ENCODE measurements at places on chromosomes 1 and 21.

- no peak overlapping the region for H3K4me3 ChIP-seq
- H3K27ac ChIP-seq = no peak overlapping the region
- peaks cover 15% of the 10 kb centered on the region for H3K4me1 ChIP-seq
- H3K36me3 ChIP-seq = no peaks in the 10 kb centered on the region
These were observed 373.1 kb downstream of the TGFB2 start for GRCh38 chr1:218718206-218718605.

GRCh38 chr1:206609229-206609991, 2.9 kb downstream of the EIF2D start:
- H3K36me3 ChIP-seq = peaks cover 11% of the 10 kb centered on the region
- no peaks in the 10 kb centered on the region for H3K27me3 ChIP-seq
- H3K4me1 ChIP-seq = peaks cover 7% of the 10 kb centered on the region
- no peak overlapping the region for H3K4me3 ChIP-seq
- H3K27ac ChIP-seq = no peak overlapping the region

GRCh38 chr1:233261206-233261605, 34.3 kb downstream of the PCNX2 start:
- no peak overlapping the region for H3K27ac ChIP-seq
- H3K36me3 ChIP-seq = 0 out of 2 replicates have a peak, but pooled peaks cover 21% of the 10 kb centered on the region
- H3K4me3 ChIP-seq = no peak overlapping the region
- no peaks in the 10 kb centered on the region for H3K27me3 ChIP-seq
- no peaks in the 10 kb centered on the region for H3K4me1 ChIP-seq
- DNase-seq = no peak

GRCh38 chr1:167839009-167839408, 74.9 kb downstream of the ADCY10 start:
- no peak for DNase-seq
- no peaks in the 10 kb centered on the region for H3K36me3 ChIP-seq
- H3K4me1 ChIP-seq = no peaks in the 10 kb centered on the region
- H3K4me3 ChIP-seq = no peak overlapping the region

DNA sequence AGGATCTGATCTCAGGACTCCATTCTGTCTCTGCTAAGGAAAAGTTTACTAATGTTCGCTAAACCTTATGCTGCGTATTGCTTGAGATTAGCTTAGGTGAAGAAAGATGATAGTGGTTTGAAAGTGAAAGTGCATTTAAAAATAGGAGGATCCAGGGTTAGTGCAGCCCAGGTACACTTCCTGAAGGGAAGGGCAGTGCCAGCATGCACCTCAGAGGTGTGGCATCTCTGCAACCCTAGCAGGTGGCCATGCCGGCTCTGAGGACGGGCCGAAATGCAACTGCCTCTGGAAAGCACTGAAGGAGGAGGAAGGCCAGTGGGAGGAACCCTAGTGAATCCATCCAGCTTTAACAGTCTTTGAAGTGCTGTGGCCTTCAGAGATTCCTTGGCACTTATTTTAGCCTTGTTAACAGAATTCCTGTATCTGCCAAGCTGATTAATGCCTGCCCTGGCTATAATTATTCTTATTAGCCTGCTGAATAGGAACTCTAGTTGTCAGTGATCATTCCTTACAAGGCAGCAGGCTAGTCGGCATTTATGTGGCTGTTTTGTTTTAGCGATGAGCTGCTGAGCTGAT, 5.5 kb downstream of the PTGFRN start:
- H3K36me3 ChIP-seq = no peaks in the 10 kb centered on the region
- no peak overlapping the region for H3K4me3 ChIP-seq
- peaks cover 4% of the 10 kb centered on the region for H3K4me1 ChIP-seq
- no peaks in the 10 kb centered on the region for H3K27me3 ChIP-seq
- no peak overlapping the region for H3K27ac ChIP-seq
- peak; percentile 16 for DNase-seq

GRCh38 chr1:223421025-223421424, 27.8 kb downstream of the CCDC185 start:
- no peaks in the 10 kb centered on the region for H3K36me3 ChIP-seq
- no peak for DNase-seq
- H3K4me1 ChIP-seq = peaks cover 26% of the 10 kb centered on the region
- H3K27ac ChIP-seq = no peak overlapping the region
- no peaks in the 10 kb centered on the region for H3K27me3 ChIP-seq

DNA sequence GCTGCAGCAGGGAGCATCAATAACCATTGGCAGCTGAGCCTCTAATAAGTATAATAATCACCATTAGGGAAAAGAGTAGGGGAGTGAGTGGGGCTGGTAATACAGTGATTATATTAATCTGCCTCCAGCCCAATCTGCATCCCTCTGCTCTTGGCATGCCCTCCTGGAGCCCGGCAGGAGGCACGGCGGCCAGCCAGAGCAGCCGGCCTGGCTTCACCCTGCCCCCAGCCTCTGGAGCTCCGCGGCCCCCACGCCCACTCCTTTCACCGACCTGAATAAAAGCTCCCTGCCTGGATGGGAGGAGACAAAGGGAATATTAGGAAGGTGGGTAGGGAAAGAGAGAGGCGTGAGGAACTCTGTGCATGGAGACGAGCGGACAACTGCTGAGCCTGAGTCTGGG, 28.3 kb downstream of the OPTC start:
- H3K4me1 ChIP-seq = peaks cover 36% of the 10 kb centered on the region
- no peaks in the 10 kb centered on the region for H3K36me3 ChIP-seq
- H3K4me3 ChIP-seq = no peak overlapping the region
- no peaks in the 10 kb centered on the region for H3K27me3 ChIP-seq

DNA sequence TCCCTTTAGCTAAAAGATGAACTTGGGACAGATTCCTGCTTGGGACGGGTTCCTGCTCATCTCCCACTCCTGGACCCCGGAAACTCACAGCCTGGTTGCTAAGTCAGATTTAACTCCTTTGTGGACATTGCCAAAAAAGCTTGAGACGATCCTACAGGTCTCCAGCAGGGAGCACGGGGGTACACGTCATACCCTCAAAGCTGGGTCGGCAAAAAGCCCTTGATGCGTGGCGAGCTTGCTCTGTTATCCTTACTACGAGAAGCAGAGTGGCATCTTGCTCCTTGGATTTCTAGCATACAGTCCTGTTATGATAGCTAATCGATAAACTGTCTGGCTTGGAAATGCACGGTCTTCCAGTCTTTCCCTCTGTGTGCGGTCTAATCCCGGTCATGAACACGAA, 60.8 kb upstream of the KRTAP19-8 start:
- no peak overlapping the region for H3K4me3 ChIP-seq
- no peak overlapping the region for H3K27ac ChIP-seq
- no peaks in the 10 kb centered on the region for H3K4me1 ChIP-seq

GRCh38 chr21:37358397-37358796, 8.2 kb upstream of the DYRK1A start:
- H3K4me3 ChIP-seq = no peak overlapping the region
- H3K4me1 ChIP-seq = no peaks in the 10 kb centered on the region
- H3K27me3 ChIP-seq = no peaks in the 10 kb centered on the region
- H3K27ac ChIP-seq = no peak overlapping the region
- no peak for DNase-seq

DNA sequence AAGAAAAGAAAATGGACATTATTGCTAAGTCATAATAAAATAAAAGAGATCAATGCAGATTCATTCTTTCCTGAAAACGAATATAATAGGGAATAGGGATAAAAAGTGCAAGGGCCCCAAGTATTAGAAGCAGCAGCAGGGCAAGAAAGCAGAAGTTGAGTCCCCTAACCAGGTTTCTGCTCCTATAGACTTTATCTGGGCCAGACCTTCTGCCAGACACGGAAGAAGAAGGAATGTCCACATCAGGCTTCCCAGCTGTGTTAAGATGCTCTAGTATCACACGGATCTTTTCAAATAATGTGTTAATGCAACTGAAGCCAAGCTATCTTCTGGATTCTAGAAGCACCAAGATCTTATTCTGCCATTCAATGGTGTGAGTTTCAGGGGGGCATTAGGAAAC, 26.9 kb downstream of the CD244 start:
- 0 out of 2 replicates have a peak, but pooled peaks cover 6% of the 10 kb centered on the region for H3K27me3 ChIP-seq
- H3K27ac ChIP-seq = no peak overlapping the region
- H3K36me3 ChIP-seq = no peaks in the 10 kb centered on the region

DNA sequence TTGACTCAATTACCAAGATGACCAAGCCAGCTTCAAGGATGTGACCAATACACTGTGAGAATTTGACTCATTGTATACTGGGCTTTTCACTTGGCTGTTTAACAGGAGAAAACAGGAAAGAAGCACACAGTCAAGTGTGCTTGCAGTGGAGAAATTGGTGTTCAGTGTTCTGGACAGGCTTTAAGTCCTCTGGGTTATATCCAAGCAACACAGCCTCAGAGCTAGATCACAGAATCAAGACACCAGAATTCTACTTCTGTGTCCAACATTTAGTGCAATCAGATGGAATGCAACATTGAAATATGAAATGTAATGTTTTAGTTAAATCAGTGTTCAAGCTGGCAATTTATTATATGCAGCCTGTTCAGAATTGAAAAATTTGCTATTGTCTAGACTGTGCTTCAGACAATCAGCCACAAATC, 694.4 kb downstream of the LTN1 start:
- peak; percentile 77 for DNase-seq
- no peaks in the 10 kb centered on the region for H3K27me3 ChIP-seq
- H3K36me3 ChIP-seq = no peaks in the 10 kb centered on the region
- no peak overlapping the region for H3K4me3 ChIP-seq

GRCh38 chr1:50174101-50174500, 65.4 kb downstream of the ELAVL4 start:
- no peak overlapping the region for H3K4me3 ChIP-seq
- H3K4me1 ChIP-seq = no peaks in the 10 kb centered on the region
- no peaks in the 10 kb centered on the region for H3K27me3 ChIP-seq
- DNase-seq = no peak
- H3K27ac ChIP-seq = no peak overlapping the region
- H3K36me3 ChIP-seq = no peaks in the 10 kb centered on the region

DNA sequence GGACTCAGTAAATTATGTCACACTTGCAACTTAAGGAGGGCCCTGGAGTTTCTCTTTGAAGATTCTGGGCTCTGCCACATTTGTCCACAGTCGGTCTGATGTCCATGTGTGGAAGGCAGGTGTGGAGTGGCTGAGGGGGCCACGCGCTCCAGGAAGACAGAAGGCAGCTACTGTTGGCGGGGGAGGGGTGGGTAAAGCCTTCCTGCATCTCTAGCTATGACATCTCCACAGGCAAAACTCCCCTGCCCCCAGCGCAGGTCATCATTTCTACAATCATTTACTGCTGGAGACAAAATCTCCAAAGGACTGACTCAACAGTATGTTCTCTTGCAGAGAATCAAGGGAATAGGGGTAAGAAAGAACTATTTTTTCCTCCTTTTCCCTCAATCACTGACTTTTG, 11.4 kb upstream of the TSPEAR start:
- no peak overlapping the region for H3K27ac ChIP-seq
- H3K4me3 ChIP-seq = no peak overlapping the region
- H3K27me3 ChIP-seq = peaks cover 79% of the 10 kb centered on the region
- no peaks in the 10 kb centered on the region for H3K4me1 ChIP-seq
- DNase-seq = no peak
- H3K36me3 ChIP-seq = no peaks in the 10 kb centered on the region

- no peak overlapping the region for H3K27ac ChIP-seq
- no peaks in the 10 kb centered on the region for H3K36me3 ChIP-seq
- no peak overlapping the region for H3K4me3 ChIP-seq
- no peak for DNase-seq
- H3K4me1 ChIP-seq = no peaks in the 10 kb centered on the region
- H3K27me3 ChIP-seq = no peaks in the 10 kb centered on the region
These were observed 198.4 kb upstream of the RGS18 start for GRCh38 chr1:191959856-191960255.

GRCh38 chr1:8578936-8579335, 238.5 kb downstream of the RERE start:
- DNase-seq = no peak
- H3K27me3 ChIP-seq = no peaks in the 10 kb centered on the region
- H3K4me3 ChIP-seq = no peak overlapping the region
- H3K36me3 ChIP-seq = no peaks in the 10 kb centered on the region
- no peaks in the 10 kb centered on the region for H3K4me1 ChIP-seq

- H3K4me3 ChIP-seq = no peak overlapping the region
- H3K27ac ChIP-seq = no peak overlapping the region
- no peak for DNase-seq
- peaks cover 7% of the 10 kb centered on the region for H3K36me3 ChIP-seq
- H3K4me1 ChIP-seq = no peaks in the 10 kb centered on the region
These were observed 191.8 kb downstream of the RPS6KC1 start for GRCh38 chr1:213242883-213243282.

GRCh38 chr1:106022312-106022902, 1034.1 kb upstream of the PRMT6 start:
- peak; percentile 26 for DNase-seq
- no peaks in the 10 kb centered on the region for H3K4me1 ChIP-seq
- H3K36me3 ChIP-seq = no peaks in the 10 kb centered on the region
- H3K27me3 ChIP-seq = no peaks in the 10 kb centered on the region
- no peak overlapping the region for H3K4me3 ChIP-seq
- H3K27ac ChIP-seq = no peak overlapping the region

DNA sequence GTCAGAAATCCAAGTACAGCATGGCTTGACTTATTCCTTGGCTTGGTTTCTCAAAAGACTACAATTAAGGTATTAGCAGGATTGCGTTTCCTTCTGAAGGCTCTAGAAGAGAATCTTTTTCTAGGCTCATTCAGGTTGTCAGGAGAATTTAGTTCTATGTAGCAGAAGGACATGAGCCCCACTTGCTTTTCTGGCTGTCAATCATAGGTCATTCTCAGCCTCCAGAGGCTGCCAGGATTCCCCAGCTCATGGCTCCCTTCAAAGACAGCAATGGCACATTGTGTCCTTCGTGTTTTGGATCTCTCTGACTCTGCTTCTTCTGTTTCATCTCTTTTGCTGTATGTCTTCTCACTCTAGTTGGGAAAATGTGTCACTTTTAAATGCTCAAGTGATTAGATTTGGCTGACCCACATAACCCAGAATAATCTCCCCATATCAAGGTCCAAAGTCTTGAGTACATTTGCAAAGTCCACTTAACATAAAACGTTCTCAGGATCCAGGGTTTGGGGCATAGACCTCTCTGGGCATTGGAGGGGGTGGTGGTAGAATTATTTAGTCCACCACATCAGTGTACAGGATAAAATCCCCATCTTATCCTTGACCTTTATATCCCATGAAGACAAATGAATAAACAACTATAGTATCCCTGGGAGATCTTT, 126.7 kb upstream of the BCL9 start:
- H3K4me1 ChIP-seq = no peaks in the 10 kb centered on the region
- no peak overlapping the region for H3K27ac ChIP-seq

- H3K4me3 ChIP-seq = peak overlapping the region; percentile 79
- H3K27me3 ChIP-seq = no peaks in the 10 kb centered on the region
- 0 out of 2 replicates have a peak, but pooled peaks cover 14% of the 10 kb centered on the region for H3K4me1 ChIP-seq
These were observed 43.7 kb downstream of the MRPL39 start for GRCh38 chr21:25563361-25564116.

GRCh38 chr1:212518188-212519054, 85.7 kb downstream of the NENF start:
- H3K4me1 ChIP-seq = peaks cover 11% of the 10 kb centered on the region
- no peak overlapping the region for H3K4me3 ChIP-seq
- H3K36me3 ChIP-seq = no peaks in the 10 kb centered on the region
- DNase-seq = peak; percentile 97
